ENCODE measurements at places on chromosomes 4 and X.

DNA sequence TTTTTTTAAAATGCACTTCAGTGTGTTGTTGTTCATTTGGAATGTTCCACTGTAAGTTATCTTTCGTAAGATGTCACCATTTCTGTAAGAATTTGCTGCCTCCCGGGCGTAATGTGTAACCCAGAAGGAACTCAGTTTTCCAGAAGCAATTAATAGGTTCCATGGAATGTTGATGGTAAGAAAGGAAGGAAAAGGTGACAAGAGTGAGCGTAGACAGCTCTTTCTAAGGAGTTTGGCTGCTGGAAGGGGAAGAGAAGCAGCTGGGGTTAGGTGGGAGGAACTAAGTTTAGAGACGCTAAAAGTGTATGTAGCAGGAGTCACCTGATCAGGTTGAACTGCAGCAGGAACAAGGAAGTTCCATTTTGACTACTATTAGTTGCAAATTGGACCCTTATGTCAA lies 35.9 kb downstream of the PNMA5 start:
- no peak for DNase-seq

DNA sequence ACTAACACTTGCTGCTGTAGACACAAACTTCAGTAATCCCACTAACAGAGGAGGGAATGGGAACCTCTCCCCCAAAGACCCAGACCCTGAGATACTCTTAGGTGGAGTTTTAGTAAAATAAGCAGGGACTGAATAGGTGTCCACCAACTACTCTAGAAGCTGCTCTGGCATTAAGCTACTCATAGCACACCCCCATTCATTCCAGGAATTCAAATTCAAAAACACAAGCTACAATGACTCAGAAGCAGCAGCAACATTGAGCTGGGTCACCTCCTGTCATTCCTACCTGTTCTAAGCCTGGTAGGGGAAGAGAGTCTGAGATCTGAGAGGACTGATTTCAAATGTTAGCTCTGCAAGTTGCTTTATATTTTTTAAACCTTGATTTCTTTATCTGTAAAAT lies 135.4 kb upstream of the FRMPD4 start:
- no peak for DNase-seq

DNA sequence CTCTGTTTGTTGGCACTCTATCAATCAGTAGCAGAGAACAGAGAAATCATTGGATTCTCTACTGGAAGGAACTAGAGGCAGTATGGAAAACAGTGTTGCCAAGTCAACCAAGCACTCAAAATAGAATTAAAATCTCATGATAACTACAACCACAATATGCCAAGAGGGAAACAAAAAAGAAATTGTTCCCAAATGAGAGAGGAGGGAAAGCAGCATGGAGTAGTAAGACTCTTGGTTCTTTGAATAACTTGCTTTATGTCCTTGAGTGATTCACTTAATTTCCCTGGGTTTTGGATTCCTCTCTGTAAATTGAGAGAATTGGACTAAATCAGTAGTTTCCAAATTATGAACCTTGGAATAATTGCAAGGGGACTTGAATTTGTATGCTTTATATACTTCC lies 285.5 kb upstream of the ANKRD50 start:
- no peak for DNase-seq

GRCh38 chr4:59945277-59945676 lies 1254.8 kb upstream of the ADGRL3 start:
- DNase-seq: peak; percentile 19

DNA sequence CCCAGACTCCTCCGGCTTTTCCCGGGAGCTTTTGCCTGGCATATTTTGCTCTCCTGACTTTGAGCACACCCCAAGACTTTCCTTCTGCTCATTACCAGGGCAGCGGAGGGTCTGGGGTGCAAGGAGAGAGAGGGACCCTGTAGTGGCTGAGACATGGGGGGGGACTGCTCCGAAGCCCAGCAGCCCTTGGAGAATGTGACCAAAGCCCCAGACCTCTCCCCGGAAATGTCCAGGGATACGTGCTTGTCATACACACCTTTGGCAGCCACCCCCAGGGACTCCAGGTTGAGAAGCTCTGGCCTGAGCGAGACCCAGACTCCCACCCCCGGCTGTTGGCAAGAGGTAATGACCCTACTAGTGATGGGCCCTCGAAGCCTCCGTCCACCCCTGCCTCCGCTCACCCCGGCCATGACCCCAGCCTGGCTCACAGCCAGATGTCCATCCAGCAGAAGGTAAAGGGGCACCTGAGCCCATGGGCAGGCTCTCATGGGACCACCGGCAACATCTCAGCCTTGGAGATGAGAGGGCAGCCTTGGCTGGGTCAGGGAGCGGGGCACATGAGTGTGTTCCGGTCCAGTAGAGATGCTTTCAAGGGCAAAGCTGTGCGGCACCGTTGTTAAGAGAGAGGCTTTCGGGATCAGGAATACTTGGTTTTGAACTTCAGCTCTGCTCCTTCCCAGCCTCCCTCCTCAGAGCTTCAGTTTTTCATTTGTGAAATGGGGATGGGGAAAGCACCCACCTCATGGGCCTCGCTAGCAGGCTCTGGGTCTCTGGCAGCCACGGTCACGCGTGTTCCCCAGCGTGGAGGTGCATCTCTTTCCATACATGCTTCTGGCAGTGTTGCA lies 2.0 kb downstream of the PSAPL1 start:
- DNase-seq: no peak

GRCh38 chr4:90078440-90078839 lies 48.8 kb upstream of the CCSER1 start:
- no peak for DNase-seq

- DNase-seq: no peak
Measured at GRCh38 chr4:102399021-102399420, 53.7 kb upstream of the SLC39A8 start.

- DNase-seq: no peak
Measured at GRCh38 chrX:120617996-120618630, 11.7 kb downstream of the C1GALT1C1 start.

GRCh38 chr4:58477950-58478349 lies 1367.8 kb upstream of the IGFBP7 start:
- DNase-seq: no peak

GRCh38 chr4:13984991-13985800 lies 357.7 kb upstream of the BOD1L1 start:
- DNase-seq: peak; percentile 80

GRCh38 chr4:61427818-61428495 lies 227.8 kb downstream of the ADGRL3 start:
- DNase-seq: no peak

GRCh38 chr4:185192059-185192458 lies 11.7 kb downstream of the CFAP97 start:
- DNase-seq: no peak

DNA sequence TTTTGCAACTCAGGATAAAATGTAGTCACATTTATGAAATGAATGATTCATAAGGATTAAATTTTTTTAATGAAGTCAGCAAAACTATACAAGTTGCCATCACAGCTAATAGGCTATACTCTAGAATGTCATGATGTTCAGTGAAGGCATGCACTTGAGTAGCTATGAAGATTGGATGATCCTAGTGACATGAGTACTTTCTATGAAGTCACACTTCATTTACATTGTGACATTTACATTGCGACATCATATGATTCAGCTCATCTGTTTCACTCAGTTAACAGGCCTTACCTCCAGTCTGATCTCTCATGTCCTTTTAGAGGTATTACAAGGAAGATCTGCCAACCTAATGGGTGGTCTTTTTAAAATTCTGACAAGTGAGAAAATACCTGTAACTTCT lies 82.7 kb upstream of the FGF13 start:
- DNase-seq: no peak

DNA sequence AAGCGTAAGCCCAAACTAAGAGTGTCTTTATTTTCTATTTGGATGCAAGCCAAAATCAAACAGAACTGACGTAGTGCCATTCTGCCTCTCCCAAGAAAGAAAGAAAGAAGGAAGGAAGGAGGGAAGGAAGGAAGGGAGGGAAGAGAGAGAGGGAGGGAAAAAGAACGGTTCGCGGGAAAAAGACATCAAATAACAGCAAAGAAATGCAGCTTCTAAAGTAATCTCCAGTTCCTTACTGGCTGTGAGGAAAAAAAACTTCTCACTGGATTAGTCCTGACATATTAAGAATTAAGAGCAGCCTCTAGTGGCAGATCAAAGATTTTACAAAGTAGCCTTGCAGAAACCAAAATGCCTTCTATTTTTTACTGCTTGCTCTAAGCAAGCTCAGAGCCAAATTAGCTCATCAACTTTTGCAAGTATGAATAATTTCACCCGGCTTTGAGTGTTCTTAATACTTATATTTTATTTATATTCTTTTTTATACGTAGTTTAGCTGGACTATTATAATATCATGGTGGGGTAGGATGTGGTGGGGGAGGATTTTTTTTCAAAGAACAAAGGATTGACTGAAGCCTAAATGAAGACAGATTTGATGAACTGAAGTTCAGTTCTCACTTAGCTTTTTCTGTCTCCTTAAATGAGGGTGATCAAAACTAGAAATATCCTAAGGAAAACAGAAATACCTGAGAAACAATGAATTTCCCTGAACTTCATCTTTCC lies 36.6 kb downstream of the PITX2 start:
- DNase-seq: peak; percentile 70

GRCh38 chr4:94714365-94715160 lies 43.2 kb upstream of the BMPR1B start:
- peak; percentile 95 for DNase-seq

- peak; percentile 62 for DNase-seq
Measured at GRCh38 chr4:27789773-27790172, 929.1 kb downstream of the STIM2 start.

- no peak for DNase-seq
Measured at GRCh38 chr4:184438375-184438774, 36.0 kb downstream of the IRF2 start.

GRCh38 chr4:46844325-46844917 lies 64.6 kb downstream of the COX7B2 start:
- peak; percentile 40 for DNase-seq

DNA sequence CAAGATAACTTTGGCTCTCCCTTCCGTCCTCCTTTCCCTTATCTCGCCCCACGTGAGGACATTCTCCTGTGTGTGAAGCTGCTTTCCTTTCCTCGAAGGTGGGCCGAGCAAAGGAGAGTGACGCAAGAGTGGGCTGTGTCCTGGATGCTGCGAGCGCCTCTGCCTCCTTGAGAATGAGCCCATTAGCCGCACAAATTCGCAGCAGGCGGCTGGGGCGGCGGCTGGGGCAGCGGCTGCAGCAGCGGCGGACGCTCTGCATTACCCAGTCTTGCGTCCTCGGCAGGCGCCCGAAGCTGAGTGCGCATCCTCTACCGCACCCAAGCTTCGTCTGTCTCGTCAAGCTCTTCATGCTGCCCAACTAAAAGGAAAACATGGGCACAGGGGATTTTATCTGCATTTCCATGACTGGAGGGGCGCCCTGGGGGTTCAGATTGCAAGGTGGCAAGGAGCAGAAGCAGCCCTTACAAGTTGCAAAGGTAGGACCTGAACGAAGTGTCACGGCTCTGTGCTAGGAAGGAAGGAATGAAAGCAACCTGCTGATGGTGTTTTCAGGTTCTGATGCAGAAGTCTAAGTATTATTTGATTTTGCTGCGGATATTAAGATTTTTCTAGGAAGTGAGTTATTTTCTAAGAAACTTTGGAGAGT lies at the start of gene SYNPO2:
Gene SYNPO2 (plus strand): TSS at position 189 of the 646 bp plus-strand sequence. CDS start 183 bp downstream, at position 372.
- DNase-seq: peak; percentile 86

DNA sequence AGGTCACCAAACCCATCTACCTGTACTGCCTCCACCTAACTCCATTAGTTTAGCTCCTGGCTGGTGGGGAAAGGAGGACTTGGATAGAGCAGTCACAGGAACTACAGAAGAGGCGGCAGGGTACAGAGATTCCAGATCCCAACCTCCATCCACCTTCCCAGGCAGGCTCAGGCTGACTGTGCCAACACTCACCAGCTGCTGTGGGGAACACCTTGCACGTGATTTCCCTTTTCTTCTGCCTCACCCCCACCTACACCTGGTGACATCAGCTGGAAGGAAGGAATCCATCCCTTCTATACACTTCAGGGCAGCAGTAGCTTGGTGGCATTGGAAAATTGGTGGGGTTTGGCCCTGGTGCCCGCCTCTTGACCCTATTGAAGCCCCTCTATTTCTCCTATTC lies 41.5 kb downstream of the EFNB1 start:
- DNase-seq: no peak

DNA sequence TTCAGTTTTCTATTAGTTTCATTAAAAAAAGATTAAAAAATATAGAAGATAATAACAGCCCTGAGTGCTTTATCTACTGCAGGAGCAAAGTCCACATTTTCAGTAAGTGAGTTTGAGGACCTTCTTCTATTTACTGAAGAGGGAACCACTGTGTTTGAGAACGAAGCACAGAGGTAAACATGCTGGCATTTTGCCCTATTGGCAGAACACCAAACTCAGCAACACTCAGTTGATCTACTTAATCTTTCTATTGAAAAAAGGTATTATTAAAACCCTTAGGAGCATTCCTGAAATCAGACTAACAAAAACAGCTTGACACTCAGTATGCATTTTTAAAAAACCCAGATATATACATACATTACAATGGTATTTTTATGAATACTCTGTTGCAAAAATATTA lies 1496.7 kb downstream of the TECRL start:
- no peak for DNase-seq

- no peak for DNase-seq
Measured at GRCh38 chr4:90960433-90960832, 833.2 kb downstream of the CCSER1 start.

- DNase-seq: peak; percentile 54
Measured at GRCh38 chr4:15779306-15779705, 1.2 kb downstream of the CD38 start.

DNA sequence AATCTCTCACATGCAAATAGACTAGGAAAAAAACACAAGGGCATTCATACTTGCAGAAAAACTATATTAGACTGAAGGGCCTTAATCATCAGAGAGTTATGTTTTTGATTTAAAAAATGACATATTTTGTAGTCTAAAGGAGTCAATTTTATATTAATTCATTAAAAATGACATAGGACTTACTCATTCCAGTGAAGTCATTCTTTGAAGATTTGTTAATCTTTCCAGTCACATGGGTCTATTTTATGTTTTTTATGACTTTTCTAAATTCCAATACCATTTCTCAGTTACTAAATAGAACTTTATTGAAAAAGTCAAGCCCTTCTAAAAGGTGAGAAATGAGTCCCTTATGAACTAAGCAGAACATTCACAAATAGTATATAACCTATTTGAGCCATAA lies 743.8 kb upstream of the INTU start:
- DNase-seq: peak; percentile 82

- no peak for DNase-seq
Measured at GRCh38 chr4:44425614-44426208, 22.9 kb downstream of the KCTD8 start.

DNA sequence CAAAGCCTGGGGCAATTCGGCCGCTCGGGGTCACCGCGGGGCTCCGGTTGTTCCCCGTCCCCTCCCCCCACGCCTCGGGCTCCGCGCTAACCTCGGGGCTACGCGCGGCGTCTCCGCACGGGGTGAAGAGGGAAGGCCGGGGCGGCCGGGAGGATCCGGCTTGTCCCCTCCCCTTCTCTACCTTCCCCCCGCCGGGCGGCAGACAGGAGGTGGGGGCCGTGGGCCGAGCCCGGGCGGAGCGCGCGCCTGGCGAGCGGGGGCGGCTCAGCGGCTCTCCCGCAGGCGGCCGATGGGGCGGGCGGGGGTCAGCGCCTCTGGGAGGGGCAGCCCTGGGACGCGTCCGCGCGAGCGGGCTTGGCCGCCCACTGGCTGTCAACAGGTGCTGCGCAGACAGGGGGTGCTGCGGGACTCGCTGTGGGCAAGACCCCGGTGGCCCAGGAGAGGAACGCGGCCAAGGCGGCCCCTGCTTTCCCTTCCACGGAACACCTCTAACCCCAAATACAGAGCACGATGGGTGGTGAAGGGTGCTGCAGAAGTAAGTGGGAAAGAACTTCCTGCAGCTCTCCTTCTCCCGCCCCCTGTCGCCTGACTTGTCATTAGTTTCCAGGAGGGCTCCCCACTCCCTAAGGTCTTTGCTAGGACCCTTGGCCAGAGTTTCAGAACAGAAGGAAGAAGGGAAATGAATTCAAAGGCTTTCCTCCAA lies at the start of gene PDGFC:
Gene PDGFC (minus strand): TSS at position 124 of the 703 bp plus-strand sequence. CDS start 896 bp downstream, outside the sequence.
- peak; percentile 65 for DNase-seq

- no peak for DNase-seq
Measured at GRCh38 chrX:40064055-40064597, 33.6 kb downstream of the BCOR start.

Data from fibroblast of skin of right quadriceps (primary cell).